ENCODE measurements at places on chromosomes 13 and 19.
A peak's percentile ranks its signal among the peaks of the same experiment; 100 is the strongest.

DNA sequence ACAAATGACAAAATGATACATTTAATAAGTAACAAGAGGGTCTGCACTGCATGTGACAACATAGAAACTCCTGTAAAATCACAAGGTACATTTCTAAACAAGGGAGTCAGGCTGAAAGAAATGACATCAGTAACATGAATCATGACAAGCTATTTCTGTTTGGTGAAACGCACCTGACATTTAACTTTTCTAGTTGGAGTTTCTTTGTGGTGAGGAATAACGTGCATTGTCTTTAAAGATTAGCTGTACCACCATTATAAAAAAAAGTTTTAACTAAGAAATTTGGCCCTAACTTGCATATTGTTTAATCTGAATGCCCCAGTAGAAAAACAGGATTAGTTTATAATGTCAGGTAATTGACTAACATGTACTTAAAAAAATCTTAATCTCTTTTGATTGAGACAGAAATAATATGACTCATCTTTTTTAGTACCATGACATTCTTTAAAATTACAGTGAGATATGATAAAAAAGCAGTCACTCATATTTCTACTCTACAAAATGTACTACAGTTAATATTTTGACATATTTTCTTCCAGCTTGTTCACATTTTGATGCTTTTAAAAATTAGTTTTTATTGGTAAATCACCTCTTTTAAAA, 418.2 kb downstream of the KLF12 start:
- DNase-seq: no peak

DNA sequence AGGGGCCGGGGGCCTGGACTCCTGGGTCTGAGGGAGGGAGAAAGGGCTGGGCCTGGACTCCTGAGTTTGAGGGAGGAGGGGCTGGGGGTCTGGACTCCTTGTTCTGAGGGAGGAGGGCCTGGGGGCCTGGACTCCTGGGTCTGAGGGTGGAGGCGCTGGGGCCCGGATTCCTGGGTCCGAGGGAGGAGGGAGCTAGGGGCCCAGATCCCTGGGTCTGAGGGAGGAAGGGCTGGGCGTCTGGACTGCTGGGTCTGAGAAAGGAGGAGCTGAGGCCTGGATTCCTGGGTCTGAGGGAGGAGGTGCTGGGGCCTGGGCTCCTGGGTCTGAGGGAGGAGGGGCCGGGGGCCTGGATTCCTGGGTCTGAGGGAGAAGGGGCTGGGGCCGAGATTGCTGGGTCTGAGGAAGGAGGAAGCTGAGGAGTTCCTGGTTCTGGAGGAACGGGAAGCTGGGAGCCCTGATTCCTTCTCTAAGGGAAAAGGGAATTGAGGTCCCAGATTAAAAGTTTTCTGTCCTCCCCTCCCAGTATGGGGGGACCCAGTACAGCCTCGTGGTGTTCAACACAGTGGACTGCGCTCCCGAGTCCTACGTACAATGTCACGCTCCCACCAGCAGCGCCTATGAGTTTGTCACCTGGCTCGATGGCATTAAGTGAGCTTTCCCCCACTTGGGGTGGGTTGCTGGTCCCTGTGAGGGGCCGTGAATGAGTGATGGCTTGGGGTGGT, 721 bp downstream of the MED25 start:
- DNase-seq: no peak

DNA sequence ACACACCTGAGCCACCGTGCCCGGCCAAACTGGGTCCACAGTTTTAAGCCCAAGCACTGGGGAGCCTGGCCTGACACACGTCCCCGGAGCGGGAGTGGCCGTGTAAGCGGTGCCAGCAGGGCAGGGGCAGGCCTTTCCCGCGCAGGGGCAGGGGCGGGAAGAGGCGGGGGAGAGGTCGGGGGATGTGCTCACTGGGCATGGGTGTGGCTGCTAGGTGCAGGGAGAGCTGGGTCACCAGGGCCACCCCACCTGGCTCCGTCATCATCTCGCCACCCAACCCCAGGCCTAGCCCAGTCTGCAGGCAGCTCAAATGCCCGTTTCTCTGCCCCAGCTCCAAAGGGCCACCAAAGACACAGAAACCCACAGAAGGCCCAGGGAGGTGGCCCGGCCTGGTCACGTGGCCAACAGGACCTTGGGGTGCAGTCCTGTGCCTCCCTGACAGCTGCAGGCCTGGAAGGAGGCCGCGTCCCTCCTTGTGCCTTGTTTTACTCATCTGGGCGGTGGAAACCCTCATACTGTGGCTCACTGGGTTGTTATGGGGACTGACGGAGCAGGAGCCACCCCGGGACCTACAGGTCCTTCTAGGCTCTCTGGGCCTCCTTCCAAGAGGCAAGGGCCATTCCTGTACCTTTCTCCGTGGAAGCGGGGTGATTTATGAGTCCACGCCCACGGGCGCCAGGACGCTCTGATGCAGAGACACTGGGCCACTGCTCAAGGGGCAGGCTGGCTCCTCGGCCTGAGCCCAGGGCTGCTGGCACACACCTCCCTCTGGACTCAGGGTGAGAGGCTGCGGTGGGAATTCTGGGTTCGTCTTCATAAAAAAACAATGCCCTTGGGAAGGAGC, 27.7 kb downstream of the MAP2K2 start:
- DNase-seq: no peak

DNA sequence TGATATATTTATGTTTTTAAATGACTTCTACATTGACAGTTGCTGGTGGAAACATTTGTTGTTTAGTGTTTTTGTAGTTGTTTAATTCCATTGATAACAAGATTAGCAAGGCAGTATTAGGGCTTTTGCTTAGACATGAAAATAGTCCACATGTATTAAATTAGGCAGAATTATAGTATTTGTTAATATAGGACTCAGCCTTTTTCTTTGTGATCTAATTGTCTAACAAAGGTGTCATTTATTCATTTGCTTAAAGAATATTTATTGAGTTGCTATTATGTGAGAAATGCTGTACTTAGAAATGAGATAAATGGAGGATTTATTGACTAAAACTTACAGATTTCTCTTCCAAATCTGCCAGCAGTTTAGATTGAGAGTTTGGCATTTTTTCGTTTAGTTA, 41.7 kb upstream of the KCTD4 start:
- DNase-seq: no peak

- no peak for DNase-seq
Measured at GRCh38 chr19:33430674-33431277, 57.3 kb downstream of the CEBPG start.

GRCh38 chr19:30309905-30310601, 62.1 kb upstream of the ZNF536 start:
- DNase-seq: no peak

- no peak for DNase-seq
Measured at GRCh38 chr13:45296259-45296658, 44.7 kb downstream of the TPT1 start.

DNA sequence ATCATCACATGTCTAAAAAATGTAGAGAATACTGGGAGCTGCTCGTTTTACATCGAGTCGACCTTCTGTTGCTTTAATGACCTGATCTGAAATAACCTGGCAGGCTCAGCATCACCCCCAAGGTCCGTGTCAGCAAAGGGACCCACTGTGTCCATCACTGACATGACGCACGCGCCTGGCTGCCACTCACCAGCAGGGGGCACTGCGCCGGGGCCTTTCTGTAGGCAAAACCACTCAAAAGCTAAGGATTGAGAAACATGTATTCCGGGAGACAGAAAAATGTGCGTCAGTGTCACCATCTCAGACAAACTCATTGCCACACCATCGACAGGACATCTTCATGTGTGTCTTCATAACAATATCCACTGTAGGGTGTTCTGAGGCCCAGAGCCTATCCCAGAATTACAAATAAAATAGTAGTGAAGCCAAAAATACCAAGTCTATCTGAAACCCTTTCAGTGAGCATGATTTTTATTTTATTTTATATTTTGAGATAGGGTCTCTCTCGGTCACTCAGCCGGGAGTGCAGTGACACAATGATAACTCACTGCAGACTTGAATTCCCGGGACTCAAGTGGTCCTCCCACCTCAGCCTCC, 130.3 kb upstream of the LSM14A start:
- DNase-seq: no peak

GRCh38 chr19:35002037-35002535, 2.0 kb downstream of the GRAMD1A start:
- no peak for DNase-seq

- DNase-seq: no peak
Measured at GRCh38 chr13:30808600-30808999, 73.3 kb downstream of the ALOX5AP start.

GRCh38 chr13:84870190-84870589, 929.0 kb downstream of the SLITRK6 start:
- no peak for DNase-seq

GRCh38 chr19:40718774-40719391, 2.0 kb downstream of the ITPKC start:
- peak; percentile 81 for DNase-seq

DNA sequence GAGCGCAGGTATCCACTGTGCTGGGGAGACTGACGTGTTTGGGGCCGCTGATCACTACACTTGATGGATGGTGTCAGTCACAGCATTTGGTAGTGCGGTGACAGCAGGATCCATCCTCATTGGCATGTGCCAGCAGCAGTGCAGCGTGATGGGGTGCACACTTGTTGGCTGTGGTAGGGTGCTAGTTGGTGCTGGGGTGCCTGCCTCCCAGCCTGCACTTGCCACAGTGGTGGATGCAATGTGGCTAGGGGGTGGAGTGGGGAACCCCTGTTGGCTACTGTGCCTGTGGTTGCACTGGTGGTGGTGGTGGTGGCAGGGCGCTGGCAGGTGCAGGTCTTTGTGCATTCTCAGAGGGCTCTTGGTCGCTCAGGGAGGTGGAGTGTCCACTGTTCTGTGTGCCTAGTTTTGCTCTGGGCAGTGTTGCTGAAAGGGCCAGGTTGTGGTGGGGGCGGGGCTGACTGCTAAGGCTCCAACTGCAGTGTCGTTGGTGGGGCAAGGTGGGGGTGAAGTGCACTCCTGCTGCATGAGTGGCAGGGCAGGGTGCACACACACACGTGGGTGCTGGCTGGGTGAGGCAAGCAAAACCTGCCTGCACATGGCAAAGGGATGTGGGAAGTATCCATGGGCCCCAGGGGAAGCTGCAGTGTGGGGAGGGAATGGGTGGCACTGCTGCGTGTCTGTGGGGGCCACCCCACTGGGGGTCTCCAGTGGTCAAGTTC, 84.8 kb downstream of the ZMYM2 start:
- no peak for DNase-seq

- DNase-seq: no peak
Measured at GRCh38 chr19:17755977-17756670, 4.8 kb downstream of the FCHO1 start.

DNA sequence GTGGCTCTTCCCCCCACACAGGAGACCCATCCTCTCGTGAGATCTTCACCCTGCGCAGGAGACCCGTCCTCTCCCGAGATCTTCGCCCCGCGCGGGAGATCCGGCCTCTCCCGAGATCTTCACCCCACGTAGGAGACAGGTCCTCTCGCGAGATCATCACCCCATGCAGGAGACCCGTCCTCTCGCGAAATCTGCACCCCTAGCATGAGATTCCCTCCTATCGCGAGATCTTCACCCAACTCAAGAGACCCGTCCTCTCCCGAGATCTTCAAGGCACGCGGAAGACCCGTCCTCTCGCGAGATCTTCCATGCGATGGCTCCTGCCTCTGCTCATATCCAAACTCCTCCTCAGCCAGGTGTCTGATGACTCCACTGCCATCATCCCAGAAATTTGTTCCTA, 24.3 kb downstream of the LAIR2 start:
- DNase-seq: no peak
